ENCODE measurements at places on chromosomes 7 and 10.

DNA sequence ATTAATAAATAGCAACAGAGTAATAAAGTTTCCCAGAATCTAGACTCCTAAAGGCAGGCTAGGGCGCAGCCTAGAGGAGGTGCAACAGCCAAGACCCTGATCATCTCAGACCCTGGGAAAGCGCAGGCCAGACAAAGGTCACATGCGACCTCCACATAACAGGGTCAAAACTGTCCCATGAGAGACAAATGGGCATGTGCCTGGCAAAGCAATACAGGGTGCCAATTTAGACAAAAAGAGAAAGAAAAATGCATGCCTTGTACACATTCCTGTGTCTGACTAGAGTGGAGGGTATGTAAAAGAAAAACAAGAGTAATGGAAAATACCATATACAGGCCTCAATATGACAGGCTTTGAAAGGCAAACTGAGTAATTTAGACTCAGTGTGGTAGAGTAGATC lies 22.2 kb downstream of the MPP7 start:
- DNase-seq = no peak

DNA sequence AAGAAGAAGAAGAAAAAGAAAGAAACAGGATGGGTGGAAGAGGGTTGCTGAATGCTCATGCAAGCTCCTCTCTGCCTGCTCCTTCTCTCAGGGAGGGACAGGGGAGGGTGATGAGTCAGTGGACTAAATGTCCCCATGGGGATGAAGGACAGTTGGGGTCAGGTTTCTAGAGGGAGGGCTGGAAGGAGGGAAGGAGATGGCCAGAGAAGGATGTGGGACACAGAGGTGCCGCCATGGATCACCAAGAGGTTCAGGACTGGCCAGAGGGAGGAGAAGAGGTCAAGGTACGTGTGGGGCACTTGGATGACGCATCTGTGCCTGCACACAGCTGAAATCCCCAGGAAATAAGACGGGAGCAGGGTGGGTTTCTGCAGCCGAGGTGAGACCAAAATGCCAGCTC lies 88.9 kb upstream of the GTF2I start:
- no peak for DNase-seq

GRCh38 chr10:97463363-97464132 lies 17.6 kb downstream of the ZDHHC16 start:
- DNase-seq = no peak

- DNase-seq = no peak
These were observed 1.3 kb downstream of the OR2F2 start for GRCh38 chr7:143936087-143937009.

- no peak for DNase-seq
These were observed 1.1 kb upstream of the CNTNAP2 start for GRCh38 chr7:146115548-146115850.

DNA sequence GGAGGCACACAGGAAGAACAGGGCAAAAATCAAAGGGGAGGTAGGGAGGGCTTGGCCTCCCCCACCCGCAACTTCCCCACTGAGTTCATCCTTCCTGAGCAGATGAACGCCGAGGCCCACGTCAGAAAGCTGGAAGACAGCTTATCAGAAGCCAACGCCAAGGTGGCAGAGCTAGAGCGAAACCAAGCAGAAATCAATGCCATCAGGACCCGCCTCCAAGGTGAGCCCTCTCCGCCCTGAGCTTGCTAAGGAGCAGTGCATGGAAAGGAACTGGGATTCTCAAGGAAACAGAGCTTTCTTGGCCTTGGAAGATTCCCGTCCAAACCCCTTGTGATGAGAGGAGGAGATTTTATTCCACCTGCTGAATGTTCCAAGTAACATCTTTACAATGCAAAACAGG lies 16.5 kb downstream of the MYH16 start:
- DNase-seq = no peak

- peak; percentile 7 for DNase-seq
These were observed 95.5 kb downstream of the CTBP2 start for GRCh38 chr10:125064681-125065492.

DNA sequence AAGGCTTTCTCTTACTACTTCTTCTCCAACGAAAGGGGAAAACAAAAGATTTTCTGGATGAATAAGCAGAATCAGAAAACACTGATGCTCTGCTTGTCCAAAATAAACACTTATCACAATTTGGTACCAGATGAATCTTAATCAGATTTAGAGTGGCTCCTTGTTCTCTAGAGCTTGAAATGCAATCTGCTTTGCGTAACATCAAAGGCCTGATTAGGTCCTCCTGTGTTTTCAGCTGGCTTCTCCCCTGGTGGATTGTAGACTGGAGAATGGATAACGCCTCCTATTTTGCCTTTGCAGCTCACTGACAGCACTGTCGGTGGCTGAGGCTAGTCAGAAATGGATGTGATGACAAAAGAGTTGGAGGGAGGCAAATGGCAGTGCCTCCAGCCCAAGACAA lies 91.2 kb downstream of the FAM13C start:
- DNase-seq = no peak

DNA sequence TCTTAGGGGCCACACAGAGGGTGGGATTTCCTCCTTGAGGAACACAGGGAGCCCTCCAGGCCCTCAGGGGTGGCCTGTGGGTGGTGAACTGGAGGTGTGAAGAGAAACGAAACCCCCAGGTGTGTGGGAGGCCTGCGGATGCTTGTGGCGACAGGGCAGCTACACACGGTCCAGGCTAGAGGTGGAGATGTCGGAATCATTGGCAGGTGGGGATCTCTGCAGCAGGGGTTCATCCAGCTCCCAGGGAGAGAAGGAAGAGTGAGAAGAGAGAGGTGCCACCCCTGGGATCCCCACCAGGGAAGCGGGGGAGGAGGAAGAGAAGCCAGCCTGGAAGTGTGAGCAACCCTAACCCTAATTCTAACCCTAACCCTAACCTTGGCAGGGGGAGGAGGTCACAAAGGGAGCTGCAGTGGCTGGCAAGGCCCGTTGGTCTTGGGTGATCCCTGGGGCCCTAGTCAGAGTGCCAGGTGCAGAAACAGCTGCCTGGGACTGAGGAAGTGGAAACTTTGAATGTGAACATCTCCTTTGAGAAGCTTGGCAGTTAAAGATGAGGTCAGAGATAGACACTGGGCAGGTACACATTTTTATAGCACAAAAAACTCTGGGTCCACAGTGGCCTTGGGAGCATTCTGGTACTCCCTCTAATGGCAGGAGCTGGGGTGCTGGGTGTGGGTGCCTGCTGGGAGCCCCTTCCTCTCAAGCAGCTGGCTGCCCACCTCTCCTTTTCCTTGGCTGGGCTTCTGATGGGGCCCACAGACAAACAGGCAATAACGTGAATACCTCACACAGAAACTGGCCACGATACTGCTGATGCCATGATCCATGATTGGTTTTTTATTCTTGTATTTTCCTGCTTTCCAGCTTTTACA lies 6.8 kb upstream of the AEBP1 start:
- DNase-seq = no peak

GRCh38 chr10:129707406-129708388 lies 240.7 kb downstream of the MGMT start:
- no peak for DNase-seq

- DNase-seq = no peak
These were observed 20.4 kb downstream of the TEX36 start for GRCh38 chr10:125662584-125662983.

- DNase-seq = no peak
These were observed 19.8 kb downstream of the IGF2BP3 start for GRCh38 chr7:23450518-23450917.

GRCh38 chr7:42099470-42100155 lies 137.4 kb downstream of the GLI3 start:
- DNase-seq = no peak

DNA sequence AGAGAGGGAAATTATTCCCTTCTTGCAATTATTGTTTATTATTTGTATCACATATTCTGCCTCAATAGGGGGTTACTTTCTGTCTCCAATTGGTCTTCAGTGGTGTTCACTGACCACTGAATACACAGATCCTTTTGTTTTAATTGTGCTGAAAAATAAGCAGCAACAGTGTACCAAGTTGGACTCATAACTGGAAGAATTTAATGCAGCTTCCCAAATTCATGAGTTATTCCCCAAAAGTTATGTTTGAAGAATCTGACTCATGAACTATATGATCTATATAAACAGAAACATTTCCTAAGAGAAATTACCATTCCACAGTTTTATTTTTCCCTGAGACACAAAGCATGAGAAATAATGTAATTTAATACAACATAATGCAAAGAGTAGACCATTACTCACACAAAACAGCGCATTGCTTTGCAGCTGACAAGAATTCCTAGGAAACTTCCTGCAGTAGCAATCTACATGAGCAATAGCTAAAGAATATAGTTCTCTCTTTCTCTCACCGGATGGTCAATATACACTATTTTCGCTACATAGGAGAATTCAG lies 479.2 kb downstream of the HTR7 start:
- no peak for DNase-seq

- no peak for DNase-seq
These were observed 93.6 kb upstream of the PCBD1 start for GRCh38 chr10:70981936-70982335.

GRCh38 chr7:571718-572415 lies 52.2 kb upstream of the PDGFA start:
- DNase-seq = no peak

DNA sequence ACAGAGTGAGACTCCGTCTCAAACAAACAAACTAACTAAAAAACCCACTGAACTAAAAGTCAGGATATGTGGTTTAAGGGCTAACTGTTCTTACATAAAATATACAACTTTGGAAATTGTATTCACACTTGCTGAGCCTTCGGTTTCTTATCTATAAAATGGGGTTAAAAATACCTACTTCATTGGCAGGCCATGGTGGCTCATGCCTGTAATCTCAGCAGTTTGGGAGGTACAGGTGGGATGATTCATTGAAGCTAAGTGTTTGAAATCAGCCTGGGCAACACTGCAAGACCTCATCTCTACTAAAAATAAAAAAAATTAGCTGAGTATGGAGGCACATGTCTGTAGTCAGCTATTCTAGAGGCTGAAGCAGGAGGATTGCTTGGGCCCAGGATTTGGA lies 115.4 kb upstream of the KLF6 start:
- DNase-seq = no peak

GRCh38 chr7:36686499-36686898 lies 37.8 kb downstream of the AOAH start:
- DNase-seq = peak; percentile 37

GRCh38 chr7:128136215-128136597 lies 104.9 kb upstream of the LEP start:
- DNase-seq = no peak

- no peak for DNase-seq
These were observed 6.1 kb downstream of the DNTT start for GRCh38 chr10:96310321-96310669.

- no peak for DNase-seq
These were observed 453.9 kb downstream of the PTPRN2 start for GRCh38 chr7:158133515-158134271.

GRCh38 chr10:132458586-132459300 lies 61.7 kb downstream of the PWWP2B start:
- peak; percentile 45 for DNase-seq

DNA sequence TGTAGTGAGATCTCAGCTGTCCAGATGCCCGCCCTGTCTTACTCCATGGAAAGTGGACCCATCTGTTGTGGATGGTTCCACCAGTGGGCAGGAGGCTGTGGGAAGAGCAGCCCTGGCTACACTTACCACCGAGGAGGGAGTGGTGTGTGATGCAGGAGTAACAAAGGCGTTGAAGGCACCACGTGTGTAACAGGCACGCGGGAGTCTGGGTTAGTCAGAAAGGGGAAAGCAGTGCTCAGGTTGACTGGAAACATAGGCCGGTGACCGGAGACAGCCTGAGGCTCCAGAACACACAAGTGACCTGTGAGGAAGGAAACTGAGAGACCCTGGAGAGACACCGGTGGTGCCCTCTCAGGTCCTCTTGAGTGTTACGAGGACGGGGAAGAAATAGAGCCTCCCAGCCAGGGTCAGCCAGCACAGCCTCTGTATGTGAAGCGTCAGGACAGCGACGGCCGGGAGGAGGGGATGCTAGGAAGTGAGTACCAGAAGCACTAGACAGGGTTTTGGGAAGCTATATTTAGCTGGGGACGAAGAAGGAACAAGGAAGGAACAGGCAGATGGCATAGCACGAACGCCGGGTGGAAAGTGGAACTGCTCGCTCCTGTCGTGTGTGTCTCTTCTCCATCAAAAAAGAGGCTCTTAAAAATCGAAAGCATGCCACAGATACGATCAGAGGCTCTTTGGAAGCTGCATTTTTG lies 51.7 kb downstream of the DAGLB start:
- no peak for DNase-seq

DNA sequence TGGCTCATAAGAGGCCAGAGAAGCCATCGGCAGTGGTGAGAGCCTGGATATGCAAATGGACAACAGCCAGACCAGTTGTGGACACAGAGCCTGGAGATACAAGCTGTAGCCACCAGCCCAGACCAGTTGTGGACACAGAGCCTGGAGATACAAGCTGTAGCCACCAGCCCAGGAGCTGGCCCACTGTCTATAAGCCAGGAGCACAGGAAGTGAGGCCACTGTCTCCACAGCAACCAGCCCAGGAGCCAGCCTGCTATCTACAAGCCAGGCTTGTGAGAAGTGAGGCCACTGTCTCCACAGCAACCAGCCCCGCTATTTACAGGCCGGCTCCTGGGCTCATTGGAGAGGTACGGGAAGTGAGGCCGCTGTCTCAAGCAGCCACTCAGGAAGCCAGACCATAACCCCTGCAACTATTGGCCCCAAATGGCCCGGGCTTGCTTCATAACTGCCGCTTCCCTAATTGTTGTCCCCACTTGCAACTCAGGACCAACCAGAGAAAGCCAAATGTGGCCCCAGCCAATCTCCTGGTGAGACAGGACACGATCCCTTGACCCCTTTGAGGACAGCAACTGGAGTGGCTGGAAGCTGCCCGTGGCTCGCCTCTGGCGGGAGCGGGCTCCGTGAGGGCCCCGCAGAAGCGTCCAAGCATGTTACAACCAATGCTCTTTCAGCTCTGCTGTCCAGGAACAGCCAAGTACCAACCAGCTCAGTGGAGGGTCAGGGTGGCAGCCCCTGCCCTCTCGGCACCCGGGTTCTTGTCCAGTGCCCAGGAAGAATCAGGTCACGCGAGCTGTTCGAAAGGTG lies 44.1 kb upstream of the CNPY1 start:
- DNase-seq = no peak

DNA sequence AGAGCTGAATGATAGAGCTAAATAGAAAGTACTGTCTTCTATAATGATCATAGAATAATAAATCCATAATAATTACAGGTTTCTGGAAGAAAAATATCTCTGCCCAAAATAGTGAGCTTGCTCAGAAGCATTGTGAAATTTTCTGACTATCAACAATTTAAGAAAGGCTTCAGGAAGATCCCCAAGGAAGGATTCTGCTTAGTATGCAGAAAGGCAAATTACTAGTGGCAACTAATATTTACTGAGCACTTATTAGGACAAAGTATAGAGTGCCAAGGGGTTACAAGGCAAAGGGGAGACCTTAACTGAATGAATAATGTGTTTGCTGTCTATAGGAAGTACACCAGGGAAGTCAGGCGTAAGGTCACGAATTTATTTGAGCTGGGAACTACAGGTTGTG lies 158.1 kb upstream of the LRRTM3 start:
- DNase-seq = no peak
